Endothelial cell (in vitro differentiated cells): ENCODE measurements at places on chromosomes 5 and 9. TPM values are rescaled to one million over a fixed set of nuclear protein-coding genes. Genes with fewer than 3 reads are reported as not detected.

GRCh38 chr5:170642066-170642735 is 138.4 kb downstream of the KCNIP1 start:
- no peak for DNase-seq

GRCh38 chr5:94524841-94525697 is 93.3 kb downstream of the KIAA0825 start:
- DNase-seq = no peak

GRCh38 chr5:112915831-112916230 is 6.2 kb downstream of the REEP5 start:
- no peak for DNase-seq

DNA sequence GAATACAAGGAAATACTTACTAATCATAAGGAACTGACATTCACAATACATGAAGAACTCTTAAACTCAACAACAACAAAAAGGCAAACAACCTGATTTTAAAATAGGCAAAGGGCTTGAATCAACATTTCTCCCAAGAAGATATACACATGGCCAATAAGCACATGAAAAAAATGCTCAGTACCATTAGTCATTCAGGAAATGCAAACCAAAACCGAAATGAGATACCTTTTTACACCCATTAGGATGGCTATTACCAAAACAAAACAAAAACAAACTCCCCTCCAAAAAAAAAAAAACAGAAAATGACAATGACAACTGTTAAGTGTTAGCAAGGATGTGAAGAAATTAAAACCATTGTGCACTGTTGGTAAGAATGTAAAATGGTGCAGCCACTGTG is 104.1 kb upstream of the ZNF462 start:
- no peak for DNase-seq

GRCh38 chr5:78367318-78367991 is 7.0 kb downstream of the SCAMP1 start:
- DNase-seq = no peak

DNA sequence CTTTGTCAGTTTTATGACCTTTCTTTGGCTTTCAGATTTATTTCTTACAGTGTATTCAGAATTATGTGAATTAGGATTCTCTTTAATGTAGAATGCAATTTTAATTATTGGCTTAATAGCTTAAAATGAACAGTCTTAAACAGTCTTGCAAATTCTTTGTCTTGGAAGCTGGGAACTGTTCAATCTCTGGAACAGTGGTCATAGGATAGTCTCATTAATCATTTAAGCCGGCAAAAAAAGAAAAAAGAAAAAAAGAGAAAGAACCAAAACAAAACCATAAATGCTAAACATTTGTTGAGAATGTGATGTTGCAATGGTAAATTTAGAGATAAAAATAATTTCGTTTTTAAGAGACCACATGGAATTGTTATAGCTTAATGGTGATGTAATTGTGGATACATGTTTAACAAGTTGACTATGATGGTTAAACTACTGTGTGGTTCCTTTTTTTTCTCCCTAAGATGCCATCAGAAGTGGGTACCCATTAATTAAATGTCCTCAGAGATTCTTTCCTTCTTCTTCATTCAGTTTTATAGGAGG is 61.6 kb downstream of the NNT start:
- DNase-seq = no peak

DNA sequence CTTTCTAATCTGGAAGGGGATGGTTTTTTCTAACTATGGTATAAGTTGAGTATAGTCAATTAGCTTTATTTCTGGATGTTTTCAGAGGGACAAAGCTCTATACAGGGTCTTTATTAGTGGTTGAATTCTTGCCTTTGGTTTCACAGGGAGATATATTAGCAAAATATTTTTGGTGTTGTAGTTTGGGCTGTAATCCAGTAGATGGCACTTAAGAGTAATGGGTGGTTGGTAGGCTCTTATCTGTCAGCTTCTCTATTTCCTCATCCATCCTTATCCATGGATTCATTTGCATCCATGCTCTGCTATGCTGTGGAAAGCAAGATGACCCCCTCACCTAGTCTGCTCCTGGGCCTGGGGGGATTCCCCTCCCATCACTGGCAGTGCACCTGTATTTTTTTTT is 363.6 kb upstream of the CYLC2 start:
- no peak for DNase-seq

DNA sequence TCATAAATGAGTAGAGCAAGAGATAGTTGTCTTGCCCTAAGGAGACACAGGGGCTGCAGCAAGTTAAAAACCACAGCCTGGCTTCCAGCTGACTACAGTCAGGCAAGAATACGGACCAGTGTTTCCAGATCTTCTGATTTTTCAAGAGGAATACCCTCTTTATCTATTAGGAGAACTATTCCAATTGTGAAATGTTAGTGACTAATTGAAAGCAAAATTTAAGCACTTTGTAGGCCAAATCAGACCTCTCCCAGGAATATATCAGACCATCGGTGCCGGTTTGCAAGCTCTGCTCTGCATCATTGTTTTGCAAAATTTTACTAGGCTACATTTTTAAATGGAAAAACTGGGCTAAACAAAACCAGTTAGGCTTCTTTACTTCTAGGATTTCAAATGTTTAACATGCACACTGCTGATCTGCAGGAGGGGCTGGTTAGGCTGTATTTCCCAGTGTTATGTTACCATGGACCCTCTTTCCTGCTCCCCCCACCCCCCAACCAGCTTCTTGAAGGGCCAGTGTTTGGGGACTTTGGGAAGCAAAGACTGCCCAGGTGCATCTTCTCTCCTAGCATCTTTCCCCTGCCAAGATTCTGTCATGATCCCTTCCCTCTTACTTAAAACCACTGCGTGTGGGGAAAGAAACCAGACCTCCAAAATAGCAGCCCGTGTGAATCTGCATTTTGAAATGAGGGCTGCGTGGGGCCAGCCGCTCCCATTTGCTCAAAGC is 1.1 kb upstream of the ARSI start:
- DNase-seq = no peak

DNA sequence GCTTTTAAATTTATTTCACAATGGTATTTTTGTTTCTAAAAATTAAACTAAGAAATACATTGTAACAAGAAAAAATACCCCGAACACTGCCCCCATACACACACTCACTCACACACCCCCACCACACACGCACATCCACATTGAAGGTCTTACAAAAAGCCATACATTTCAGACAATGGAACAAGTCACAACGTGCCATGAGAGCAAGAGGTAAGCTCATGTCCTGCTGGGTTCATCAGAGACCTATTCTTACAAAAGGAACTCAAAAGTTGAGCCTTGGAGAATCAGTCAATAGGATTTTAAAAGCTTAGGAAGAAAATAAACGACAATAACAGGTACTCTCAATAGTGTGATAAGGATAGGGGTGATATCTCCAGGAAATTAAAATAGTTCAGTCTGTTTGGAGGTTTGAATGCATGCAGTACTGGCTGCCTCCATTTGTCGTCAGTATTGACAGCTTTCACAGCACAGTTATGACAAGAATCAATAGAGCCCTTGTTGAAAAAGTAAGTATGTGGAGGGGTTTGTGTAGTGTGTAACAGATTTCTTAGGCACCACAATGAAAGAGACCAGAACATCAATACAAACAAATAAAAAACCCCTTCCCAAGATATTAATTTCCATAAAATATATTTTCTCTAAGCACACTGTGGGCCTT is 1826.2 kb upstream of the CDH6 start:
- DNase-seq = no peak

GRCh38 chr5:35921930-35922329 is 16.5 kb downstream of the CAPSL start:
- DNase-seq = no peak

GRCh38 chr5:3181671-3182070 is 414.0 kb upstream of the IRX1 start:
- DNase-seq = no peak

- no peak for DNase-seq
Observed at GRCh38 chr5:156594406-156594805, 255.7 kb upstream of the PPP1R2B start.

GRCh38 chr9:19127871-19128500 is 694 bp upstream of the PLIN2 start:
- DNase-seq = peak; percentile 19

NR2F1-AS1 gene
- total RNA-seq = 6.4 TPM

OTP gene
- total RNA-seq = not detected

DUSP1 gene
- total RNA-seq = 25.3 TPM

GABRA6 gene
- total RNA-seq = not detected

N4BP3 gene
- total RNA-seq = 107 TPM

SLC23A1 gene
- not detected for total RNA-seq
